ENCODE measurements at places on chromosomes 1 and 21.

DNA sequence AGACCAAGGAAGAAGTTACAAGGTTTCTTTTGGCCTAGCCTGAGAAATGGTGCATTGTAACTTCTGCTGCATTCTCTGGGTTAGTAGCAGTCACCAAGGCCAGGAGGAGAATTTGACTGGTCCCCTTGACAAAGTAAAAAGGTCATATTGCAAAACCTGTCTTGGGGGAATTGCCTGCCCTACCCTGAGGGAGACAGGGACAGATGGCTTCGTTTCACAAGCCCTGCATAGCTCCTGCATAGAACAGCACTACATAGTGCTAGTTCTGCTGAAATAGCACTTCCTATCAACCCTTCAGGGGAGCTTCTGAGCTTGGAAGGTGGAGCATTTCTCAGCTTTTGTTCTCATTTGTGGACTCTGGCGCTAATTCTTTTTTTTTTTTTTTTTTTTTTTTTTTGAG, 20.4 kb upstream of the AK2 start:
- DNase-seq, result no peak

GRCh38 chr1:89615676-89616598, 17.0 kb upstream of the LRRC8C start:
- DNase-seq, result no peak

GRCh38 chr1:41678111-41678878, 193.8 kb upstream of the EDN2 start:
- peak; percentile 56 for DNase-seq

GRCh38 chr1:116722016-116722838, 32.0 kb upstream of the CD2 start:
- DNase-seq, result no peak

DNA sequence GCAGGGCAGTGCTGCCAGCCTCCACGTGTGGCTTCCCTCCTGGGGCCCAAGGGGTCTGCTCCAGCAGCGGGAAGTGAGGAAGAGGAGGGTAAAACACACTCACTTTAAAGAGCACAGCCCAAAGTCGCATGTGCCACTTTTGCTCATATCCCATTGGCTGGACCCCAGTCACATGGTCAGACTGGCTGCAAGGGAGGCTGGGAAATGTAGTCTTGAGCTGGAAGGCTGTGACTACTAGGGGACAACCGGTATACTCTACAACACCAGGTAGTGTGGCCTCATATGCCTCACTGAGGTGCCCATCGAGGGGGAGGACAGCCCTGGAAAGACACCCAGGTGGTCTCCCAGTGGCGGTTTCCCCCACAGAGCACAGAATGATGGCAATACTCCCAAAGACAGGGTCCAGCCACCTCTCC, 45.2 kb downstream of the CAMK2N1 start:
- DNase-seq, result no peak

DNA sequence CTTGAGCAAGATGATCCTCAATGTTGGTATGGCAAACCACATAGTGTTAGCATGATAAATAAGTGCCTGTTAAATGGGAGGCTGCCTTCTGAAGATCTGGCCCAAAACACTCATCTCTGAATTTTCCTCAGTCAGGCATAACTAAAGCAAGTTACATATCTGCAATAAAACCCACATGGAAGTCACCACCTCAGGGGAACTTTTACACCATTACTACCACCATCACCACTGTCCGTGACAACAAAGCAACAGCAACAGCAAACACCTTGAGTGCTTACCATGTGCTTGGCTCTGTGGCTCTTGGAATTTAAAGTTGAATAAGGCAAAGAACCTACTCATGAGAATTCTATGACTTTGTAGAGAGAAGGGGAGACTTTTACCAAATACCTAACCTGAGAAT, 233.0 kb downstream of the ASTN1 start:
- no peak for DNase-seq

- no peak for DNase-seq
Measured at GRCh38 chr1:197468543-197469175, 200.6 kb downstream of the CRB1 start.

GRCh38 chr1:35574655-35575415, 1.7 kb downstream of the TFAP2E start:
- DNase-seq, result no peak

DNA sequence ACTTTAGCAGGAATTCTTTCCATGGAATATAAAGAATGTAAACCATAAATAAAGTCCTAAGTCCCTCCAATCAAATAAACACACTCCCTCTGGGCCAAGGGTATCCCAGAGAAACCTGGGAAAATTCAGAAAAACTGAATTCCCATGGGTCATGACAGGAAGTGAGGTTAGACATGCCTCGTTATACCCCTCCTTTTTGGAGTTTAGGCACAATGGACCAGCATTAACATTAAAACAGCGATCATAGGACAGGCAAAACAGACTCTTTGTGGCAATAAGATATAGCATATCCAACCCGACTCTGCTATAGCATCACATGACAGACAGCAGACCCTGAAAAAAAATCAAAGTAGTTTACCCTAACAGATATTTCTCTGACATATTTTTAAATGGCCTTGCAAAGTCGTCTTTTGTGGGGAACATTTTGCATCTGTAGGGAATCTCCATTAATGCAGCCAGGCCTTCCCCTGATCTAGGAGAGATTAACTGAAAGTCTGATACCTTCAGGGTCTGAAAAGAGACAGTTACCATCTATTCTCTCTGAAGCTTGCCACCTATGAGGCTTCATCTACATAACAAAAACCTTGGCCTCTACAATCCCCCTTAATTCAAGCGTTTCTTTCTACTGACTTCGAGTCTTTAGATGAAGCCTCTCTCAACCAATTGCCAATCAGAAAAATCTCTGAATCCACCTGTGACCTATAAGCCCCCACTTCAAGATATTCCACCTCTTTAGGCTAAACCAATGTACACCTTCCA, 143.0 kb upstream of the KCNK1 start:
- DNase-seq, result no peak

DNA sequence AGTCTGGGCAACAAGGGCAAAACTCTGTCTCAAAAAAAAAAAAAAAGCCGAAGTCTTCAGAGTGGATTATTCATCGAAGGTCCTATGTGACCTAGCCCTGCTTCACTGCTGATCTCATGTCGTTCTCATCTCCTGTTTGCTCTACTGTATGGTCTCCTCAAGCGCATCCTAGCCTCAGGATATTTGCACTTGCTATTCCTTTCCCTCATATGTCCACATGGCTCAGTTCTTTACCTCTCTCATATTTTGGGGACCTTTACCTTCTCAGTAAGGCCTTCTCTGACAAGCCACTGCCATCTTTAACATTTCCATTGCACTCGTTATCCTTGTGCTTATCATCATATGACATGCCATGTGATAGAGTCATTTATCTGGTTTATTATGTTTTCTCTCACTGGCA, 2.6 kb downstream of the TBCE start:
- no peak for DNase-seq

- DNase-seq, result no peak
Measured at GRCh38 chr1:154657556-154657955, 49.6 kb upstream of the ADAR start.

- DNase-seq, result no peak
Measured at GRCh38 chr1:232432313-232432712, 197.6 kb downstream of the SIPA1L2 start.

DNA sequence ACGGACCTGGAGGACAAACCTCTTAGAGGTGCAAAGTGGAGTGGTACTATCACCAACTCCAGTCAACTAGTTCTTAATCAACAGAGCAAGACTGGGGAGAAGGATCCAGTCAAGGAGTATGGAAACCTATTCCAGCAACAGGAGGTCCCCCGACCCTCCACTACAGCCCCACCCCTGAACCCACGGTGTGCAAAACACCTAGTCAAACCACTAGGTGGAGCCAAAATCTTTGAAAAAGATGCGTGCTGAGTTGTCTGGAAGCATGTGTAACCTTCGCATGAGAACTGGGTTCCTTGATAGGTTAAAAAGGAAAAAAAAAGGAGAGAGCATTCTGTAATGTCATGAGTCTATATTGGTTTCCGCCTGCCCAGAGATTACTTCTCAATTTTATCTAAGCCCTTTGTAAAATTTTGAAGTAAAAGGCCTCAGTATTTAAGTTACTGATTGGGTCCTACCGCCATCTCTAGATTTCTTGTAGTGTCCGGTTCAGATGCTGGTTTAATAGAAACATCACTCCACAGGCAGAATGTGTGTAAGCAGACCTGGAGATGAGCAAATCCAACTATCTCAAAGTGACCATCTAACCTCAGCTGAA, 81.9 kb upstream of the HAO2 start:
- no peak for DNase-seq

- peak; percentile 6 for DNase-seq
Measured at GRCh38 chr1:119475866-119476439, 31.1 kb upstream of the HSD3B1 start.

DNA sequence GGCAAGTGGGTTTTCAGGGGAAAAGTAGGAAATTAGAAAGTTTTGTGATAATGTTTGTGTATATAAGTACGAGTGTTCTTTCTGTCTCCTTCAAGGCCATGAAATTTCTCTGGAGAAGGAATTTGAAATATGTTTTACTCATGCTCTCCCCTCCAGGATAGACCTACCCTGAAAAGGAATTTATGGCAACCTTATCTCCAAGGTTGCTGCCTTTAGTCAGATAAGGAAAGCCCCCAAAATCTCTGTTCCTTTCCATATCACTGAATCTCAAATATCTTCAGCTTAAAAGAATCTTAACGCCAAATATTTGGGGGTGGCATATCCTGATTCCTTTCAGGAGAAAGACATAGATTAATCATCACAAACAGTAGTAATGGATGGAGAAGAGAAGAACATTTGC, 499 bp upstream of the C4BPB start:
- no peak for DNase-seq

- no peak for DNase-seq
Measured at GRCh38 chr1:72433591-72433990, 151.3 kb upstream of the NEGR1 start.

- no peak for DNase-seq
Measured at GRCh38 chr1:109282497-109282951, 421 bp downstream of the PSRC1 start.

DNA sequence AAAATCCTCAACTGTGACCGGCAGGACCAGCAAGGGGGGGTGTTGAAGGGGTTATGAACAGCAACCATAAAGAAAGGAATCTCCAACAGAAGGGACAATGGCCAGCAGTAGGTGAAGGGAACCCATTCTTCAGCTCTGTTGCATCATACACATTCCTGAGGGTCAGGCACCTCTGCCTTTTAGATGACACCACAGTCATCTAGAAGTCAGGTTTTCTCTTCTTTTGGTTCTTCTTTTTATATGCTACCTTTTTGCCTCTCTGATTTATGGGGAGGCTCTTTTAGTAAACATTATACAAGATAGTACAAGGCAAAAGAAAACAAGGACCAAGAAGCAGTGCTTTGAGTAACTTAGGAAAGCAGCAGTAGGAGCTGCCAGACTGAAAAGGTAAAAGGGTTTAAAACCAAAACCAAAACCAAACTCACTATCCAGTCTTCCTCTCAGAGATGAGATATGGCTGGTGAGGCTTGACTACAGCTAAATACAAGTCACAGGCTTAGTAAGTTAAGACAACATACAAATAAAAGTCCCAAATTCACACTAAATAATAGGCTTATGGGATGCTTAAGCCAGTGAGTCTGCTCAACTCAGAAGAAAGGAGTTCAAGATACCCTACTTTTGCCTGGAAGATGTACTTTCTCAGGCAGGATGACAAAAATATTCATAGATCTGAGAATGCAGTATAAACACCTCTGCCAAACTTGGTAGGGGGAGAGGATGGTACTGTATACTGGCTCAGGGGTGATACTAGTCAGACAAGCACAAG, 4.1 kb downstream of the TEX38 start:
- DNase-seq, result no peak

DNA sequence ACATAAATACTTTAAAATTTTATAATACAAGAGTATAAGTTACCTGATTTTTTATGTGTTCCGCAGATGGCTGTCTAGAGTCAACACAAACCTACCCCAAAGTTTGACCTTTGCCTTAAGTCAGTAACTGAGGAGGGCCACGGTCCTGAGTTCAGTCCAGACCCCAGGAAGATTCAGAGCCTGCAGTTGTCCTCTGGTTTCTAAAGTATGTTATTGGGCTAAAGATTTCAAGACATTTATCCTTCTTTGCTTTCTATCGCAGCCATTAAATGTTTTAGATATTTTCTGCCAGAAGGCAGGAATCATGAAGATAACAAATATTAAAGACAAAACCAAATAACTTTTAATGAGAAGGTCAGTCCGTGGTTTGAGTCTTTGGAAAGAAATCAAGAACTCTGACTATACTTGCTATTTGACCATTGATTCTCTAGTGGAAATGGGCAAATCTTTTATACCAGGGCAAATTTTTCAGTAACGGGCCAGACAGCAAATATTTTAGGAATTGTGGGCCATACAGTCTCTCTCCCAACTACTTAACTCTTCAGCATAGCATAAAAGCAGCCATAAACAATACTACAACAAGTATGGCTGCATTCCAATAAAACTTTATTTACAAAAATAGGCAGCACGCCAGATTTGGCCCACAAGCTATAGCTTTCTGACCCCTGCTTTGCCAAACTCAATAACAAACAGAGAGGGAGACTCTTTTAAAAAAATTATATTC, 38.0 kb upstream of the HAO2 start:
- DNase-seq, result no peak

- no peak for DNase-seq
Measured at GRCh38 chr1:168319691-168320090, 39.0 kb downstream of the TBX19 start.

DNA sequence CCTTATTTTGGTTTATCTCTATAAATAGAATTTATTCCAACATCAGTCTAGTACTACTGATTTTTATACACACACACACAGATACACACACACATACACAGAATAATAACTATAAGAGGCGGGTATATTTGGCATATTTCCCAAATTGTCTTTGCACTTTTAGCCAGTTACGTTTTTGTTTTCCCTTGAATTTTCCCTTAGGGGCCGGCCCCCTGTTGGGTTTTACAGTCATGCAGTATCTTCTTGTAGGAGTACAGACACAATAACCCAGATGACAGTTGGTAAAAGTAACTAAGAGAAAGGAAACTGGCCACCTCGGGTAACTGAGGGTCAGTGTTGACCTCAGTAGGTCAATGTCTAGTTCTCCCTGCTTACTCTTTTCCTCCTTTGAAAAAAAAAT, 50.9 kb downstream of the DISP1 start:
- no peak for DNase-seq

GRCh38 chr1:98677288-98677687, 15.8 kb downstream of the SNX7 start:
- DNase-seq, result no peak

All from GM06990 (cell line).